ENCODE measurements at places on chromosomes 1 and 21. TPM values are rescaled to one million over a fixed set of nuclear protein-coding genes. Genes with fewer than 3 reads are reported as not detected.

CFAP141 gene
- polyA plus RNA-seq, result not detected

DNA sequence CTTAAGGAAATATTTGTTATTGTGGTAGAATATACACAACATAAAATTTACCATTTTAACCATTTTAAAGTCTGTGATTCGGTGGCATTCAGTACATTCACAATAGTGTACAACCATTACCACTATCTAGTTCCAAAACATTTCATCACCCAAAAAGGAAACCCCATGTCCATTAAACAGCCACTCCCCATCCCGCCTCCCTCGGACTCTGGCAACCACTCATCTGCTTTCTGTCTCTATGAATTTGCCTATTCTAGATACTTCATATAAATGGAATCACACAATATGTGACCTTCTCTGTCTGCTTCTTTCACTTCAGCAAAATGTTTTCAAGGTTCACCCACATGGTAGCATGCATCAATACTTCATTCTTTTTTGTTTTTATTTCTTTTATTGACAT lies 51.3 kb downstream of the PTP4A2 start:
- DNase-seq, result no peak

DNA sequence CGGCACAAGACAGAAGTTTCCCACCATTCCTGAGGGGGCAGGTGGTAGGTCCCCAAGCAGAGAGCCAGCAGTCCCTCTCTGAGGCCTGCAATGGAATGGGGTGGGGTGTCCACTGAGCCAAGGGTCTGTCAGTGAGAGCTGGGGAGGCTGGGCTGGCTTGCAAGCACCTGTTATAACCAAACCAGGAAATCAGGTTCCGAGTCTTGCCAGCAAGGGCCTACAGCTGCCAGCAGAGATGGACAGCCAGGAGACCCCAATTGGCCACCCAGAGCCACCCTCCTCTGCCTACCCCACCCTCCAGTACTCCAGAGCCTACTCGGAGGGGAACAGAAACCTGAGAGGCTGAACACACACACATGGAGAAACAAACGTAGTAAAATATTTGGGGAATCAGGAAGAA lies 32.2 kb downstream of the PSEN2 start:
- no peak for DNase-seq

- DNase-seq, result no peak
These were observed 121.8 kb downstream of the NTNG1 start for GRCh38 chr1:107262467-107263286.

- DNase-seq, result peak; percentile 29
These were observed 260.3 kb downstream of the ASTN1 start for GRCh38 chr1:176904057-176904751.

All from muscle of back (tissue), 13 donors.